ENCODE measurements at places on chromosomes 4 and X.
A peak's percentile ranks its signal among the peaks of the same experiment; 100 is the strongest.

GRCh38 chrX:105781804-105782203 lies 40.5 kb upstream of the NRK start:
- DNase-seq: no peak

- DNase-seq: peak; percentile 44
These were observed 8.4 kb upstream of the BST1 start for GRCh38 chr4:15694431-15694830.

DNA sequence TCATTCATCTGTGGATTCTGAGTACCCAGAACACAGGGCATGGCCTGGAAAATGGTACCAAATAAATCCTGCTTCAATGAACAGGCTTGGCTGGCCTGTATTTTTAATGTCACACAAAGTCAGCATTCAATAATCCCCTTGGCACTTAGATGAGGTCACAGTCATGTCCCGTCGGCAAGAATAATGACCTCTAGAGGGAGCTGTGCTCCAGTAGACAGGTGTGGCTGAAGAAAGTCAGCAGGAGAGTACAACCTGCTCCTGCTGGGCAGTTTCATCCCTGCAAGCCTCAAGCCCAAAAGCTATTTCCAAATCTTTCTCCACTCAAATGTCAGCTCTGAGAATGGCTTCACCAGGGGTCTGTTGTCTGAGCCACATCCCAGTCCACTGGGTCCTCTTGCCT lies 404.0 kb upstream of the F9 start:
- no peak for DNase-seq

DNA sequence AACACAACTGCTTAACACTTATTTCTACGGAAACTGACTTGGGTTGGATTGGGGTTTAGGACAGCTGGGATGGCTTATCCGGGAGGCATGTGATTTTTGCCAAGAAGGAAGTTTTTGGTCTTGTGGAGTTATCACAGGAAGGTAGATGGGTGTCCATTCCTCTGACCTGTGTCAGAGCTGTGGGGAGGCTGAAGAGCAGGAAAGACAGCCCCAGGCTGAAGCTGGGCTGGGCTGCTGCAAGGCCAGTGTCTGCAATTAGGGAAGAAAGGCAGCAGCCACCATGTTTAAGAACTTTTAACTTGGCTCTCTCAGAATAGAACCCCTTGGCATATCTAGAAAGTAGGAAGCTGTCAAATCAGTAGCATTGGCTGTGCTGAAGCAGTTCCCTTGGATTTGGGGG lies 42.3 kb downstream of the CCNG2 start:
- DNase-seq: no peak

GRCh38 chr4:61312526-61312925 lies 112.4 kb downstream of the ADGRL3 start:
- no peak for DNase-seq

DNA sequence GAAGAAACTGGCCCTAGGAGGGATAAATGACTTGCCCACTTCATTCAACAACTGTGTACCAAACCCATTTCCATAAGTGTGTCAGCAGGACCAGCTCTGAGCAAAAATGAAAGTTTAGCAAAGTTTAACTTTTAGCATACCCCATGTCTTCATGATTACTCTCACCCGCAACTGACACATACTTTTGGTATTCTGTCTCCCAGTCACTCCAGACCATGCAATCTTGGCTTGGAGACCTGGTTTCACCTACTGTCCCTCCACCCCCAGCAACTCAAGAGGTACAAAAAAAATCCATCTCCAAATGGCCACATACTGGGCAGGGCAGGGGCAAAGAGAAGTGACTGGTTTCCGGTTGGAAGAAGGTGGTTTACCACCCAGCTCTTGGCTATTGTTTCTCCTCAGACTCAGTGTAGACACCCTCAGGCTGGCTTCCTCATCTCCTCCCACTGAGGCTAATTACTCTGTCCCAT lies 79.8 kb downstream of the RLIM start:
- DNase-seq: no peak
